ENCODE measurements at places on chromosomes 16 and 17.
A peak's percentile ranks its signal among the peaks of the same experiment; 100 is the strongest.

DNA sequence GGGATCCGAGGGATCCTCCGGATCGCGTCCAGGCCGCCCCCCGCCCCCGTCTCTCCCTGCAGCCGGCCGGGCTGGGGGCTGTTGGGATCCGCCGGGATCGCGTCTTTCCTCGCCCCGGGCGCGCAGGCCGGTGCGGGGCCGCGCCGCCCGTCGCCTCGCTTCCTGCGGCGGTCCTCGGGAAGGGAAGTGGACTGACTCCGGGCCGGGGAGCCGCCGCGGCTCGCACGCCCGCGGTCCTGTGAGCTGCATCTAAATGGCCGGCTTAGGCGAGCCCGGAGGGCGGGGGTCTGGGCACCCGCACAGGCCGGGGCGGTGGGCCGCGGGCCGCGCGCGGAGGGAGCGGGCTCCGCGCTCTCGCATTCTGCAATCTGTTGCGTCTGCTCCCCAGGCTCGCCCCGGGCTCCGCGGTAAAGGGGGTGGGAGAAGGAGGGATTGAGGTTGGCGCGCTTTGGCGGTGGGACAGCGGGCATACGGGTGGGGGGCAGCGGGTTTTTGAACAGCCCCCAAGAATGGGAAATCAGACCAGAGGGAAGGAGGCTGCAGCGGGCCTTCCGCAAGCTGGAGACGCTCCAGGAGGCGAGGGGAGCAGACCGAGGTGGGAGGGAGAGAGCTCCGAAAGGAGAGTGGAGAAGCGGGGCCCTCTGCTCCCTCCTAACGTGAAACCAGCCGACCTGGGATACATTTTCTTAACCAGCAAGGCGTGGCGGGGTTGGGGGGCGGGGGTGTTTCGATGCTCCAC is 2.2 kb downstream of the TMEM132E start:
- DNase-seq, result no peak

GRCh38 chr17:69375229-69375628 is 39.3 kb upstream of the MAP2K6 start:
- DNase-seq, result no peak

DNA sequence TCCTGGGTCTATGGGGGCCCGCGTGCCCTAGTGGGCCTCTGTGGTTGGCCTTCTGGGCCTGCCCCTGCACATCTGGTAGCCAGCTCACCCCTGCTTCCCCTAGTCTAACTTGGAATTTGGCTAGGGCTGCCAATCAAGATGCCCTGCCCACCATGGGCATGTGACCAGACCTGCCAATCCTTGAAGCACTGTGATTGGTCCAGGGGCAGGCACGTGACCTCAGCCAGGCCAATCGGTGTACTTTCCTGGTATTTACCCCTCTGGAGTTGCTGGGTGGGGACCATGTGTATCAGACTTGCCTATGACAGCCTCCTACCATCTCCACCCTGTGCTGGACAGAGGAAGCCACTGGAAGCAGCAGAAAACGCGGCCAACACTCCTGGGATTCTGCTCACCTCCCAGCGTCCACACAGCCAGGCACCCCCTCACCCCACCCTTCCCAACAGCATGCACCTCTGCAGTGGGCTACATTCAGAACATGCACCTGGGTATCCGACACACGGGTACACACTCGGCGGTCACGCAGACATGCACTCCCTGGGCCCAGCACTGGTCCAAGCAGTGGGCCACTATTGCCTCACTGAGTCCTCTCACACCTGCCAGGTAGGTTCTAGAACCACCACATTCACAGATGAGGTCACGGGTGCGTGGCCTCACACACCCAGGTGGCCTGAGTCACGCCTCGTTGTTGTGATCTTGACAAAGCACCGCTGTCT is 96.9 kb downstream of the RBFOX3 start:
- DNase-seq, result no peak

GRCh38 chr17:8435245-8436168 is at the start of gene NDEL1:
NDEL1 (plus strand) TSS chr17:8435884; CDS start chr17:8444272, 8,388 bp downstream.
- peak; percentile 98 for DNase-seq

DNA sequence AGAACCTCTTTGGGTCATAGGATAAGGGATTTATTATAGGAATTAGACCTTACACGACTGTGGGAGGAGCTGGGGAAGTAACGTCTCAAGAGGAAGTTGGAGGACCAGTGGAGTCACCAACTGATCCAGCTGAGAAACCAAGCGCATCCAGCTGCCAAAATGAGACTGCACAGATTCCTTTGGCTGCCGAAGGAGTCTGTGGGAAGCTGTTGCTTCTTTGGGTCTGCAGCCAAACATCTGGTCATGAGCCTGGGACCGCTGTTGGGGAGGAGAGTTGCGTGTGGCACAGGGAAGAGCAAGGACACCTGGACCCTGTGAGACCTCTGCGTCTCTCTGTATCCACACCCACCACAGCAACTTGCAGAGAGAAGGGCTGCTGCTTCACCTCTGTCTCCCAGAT is 2.4 kb upstream of the NACA2 start:
- no peak for DNase-seq
